Ureter (tissue), 1 donor: ENCODE measurements at places on chromosomes 3 and 15.

DNA sequence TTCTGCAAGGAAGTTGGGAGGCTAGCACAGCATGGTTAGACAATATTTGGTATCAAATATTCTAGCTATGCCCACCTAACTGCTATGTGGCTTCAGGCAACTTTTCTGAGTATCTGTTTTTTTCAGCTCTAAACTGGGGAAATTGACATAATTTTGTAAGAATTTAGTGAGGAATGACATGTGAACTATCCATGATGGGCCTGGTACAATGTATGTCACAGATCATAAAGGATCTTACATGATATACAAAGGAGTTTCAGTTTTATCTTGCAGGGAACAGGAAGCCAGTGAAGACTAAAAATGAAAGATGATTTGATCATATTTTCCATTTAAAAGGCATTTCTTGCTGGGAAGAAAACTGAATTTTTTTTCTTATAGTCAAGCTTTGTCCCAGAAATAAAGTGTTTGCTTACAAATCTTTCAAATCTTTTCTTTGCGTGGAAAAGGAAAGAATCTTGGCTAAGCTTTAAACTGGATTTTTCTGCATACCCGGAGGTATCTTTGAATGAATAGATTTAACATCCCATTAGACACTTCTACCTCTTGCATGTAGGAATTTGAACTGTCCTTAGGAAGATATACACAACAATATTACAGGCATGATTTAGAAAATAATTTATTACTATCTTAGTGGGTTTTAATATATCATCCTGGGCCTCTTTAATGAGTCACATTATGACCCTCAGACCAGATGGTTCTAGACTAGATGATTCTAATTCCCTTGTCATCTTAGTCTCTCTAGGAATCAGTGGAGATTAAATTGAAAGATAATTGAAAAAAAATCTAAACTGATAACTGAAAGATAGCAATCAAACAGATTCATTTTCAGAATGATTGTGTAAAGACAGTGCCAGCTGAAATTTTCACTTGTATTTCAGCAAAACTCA lies 436.0 kb upstream of the THBS1 start:
- no peak for DNase-seq

GRCh38 chr3:139774560-139775302 lies 97.0 kb upstream of the NMNAT3 start:
- no peak for DNase-seq

GRCh38 chr15:96690733-96691132 lies 360.2 kb downstream of the NR2F2 start:
- DNase-seq: no peak

DNA sequence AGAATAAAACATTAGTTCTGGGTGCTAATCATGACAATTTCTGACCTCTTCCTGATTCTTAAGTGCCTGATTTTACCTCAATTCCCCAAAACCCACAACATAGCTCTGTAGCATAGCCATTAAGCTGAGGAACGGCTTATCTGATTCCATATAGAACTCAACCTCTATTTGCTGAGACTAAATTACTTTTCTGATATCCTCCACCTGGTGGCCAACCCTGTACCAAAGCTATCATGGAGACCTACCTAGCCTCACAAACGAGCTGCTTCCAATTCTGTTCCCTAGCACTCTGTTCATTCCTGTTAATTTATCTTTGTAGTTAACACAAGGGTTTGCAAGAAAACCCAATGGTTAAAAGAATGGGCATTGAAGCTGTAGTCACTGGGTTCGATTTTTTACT lies 245.2 kb downstream of the PLOD2 start:
- DNase-seq: no peak

GRCh38 chr3:52874864-52875587 lies 22.3 kb downstream of the STIMATE start:
- DNase-seq: no peak

DNA sequence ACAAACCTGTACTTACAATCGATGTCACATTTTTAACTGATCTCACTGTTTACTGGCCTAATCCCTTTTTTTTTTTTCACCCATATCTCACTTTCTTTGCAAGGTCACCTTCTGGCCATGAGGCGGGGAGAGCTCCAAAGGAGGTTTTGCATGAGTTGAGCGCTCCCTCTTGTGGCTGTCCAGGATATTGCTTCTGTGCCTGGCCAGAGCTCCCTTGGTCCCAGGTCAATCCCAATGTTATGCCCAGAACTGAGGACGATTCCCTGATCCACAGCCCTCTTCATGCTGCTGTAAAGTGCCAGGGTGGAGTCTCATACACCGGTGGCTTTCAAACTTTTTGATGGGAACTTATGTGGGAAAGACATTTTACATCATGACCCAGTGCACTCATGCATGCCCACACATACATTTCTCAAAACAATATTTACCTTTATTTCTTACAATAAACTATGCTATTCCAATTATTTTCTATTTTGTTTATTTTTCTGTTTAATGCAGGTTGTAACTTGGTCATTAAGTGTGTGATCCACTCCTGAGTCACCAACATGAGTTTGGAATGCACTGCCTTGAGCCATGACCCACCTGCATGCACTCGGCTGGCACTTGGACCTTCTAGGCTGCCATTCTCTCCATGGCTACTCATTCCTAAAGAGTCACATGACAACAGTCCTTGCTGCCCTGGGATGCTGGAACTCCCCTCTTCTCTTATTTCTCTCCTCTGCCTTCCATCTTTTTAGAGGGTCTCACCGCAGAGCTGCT lies 9.6 kb upstream of the SST start:
- peak; percentile 78 for DNase-seq
